ENCODE measurements at places on chromosomes 2 and 18.

- no peak for DNase-seq
Measured at GRCh38 chr2:189421644-189422043, 19.6 kb upstream of the WDR75 start.

DNA sequence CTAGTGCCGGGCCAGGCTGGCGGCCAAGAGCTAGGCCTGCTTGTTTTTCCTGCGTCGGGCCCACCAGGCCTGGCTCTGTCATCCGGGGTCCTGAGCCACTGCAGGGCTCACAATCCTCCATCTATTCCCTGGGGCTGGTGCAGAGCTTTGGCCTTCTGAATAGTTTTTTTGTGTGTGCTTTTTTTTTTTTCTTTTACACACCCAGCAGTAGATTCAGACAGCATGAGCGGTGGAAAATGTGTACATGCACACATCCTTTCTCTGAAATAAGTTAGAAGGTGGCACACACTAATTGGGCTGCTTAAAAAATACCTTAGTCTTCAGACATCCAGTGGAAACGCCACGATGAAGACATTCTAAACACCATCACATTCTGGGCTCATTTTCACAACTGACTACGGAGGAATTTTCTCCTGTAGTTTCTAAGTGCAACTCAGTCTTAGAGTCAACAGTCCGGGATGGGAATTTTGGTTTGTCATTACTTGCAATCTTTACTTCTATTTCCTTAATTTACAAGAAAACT, 6.1 kb downstream of the ZFP36L2 start:
- no peak for DNase-seq

- DNase-seq = no peak
Measured at GRCh38 chr2:197254776-197255530, 55.6 kb downstream of the ANKRD44 start.

GRCh38 chr2:48870503-48870902, 115.0 kb upstream of the LHCGR start:
- no peak for DNase-seq

DNA sequence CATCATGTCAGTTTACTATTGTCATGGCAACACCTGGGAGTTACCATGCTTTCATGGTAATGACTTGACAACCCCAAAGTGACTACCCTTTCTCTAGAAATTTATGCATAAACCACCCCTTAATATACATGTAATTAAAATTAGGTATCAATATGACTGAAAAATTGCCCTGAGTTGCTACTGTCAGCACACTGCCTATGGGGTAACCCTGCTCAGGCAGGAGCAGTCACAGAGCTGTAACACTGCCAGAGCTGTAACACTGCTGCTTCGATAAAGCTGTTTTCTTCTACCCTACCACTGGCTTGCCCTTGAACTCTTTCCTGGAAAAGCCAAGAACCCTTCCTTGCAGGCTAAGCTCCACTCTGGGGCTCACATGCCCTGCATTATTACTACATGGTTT, 95.5 kb upstream of the SYT4 start:
- DNase-seq = no peak
